Endodermal cell (in vitro differentiated cells): ENCODE measurements at places on chromosomes 6 and 20. TPM values are rescaled to one million over a fixed set of nuclear protein-coding genes. Genes with fewer than 3 reads are reported as not detected.

ADTRP gene
- total RNA-seq = 0.20 TPM in 1 of 3 replicates, not detected in the others

CST5 gene
- total RNA-seq = not detected in 2 replicates

NT5E gene
- 0.38 to 0.75 TPM (median 0.56 TPM) in 3 replicates for total RNA-seq

DNA sequence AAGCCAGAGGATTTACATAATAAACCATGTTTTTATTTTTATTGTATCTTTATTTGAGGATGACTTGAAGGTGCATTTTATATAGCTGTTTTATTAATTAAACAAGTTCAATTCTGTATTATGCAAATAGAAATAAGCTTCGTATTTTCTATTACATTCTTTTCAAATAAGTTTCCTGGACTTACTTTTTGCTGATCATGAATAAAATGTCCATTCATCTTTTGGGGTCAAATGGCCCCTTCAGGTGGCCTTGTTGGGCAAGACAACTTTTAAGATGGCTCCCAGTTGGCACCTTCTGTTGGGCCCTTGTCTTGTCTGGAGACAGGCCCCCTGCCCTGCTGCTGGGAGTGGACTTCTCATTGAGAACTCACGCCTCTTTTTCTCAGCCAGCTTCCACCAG, 654.6 kb upstream of the NOX3 start:
- DNase-seq = no peak
- no peaks in the 10 kb centered on the region for H3K4me1 ChIP-seq
- H3K27me3 ChIP-seq = no peaks in the 10 kb centered on the region
- H3K36me3 ChIP-seq = no peaks in the 10 kb centered on the region
- H3K4me3 ChIP-seq = no peak overlapping the region

GRCh38 chr6:43076464-43077332, 584 bp downstream of the PTK7 start:
- H3K27me3 ChIP-seq = no peaks in the 10 kb centered on the region
- H3K4me1 ChIP-seq = peaks cover 8% of the 10 kb centered on the region
- peak; percentile 93 for DNase-seq

DNA sequence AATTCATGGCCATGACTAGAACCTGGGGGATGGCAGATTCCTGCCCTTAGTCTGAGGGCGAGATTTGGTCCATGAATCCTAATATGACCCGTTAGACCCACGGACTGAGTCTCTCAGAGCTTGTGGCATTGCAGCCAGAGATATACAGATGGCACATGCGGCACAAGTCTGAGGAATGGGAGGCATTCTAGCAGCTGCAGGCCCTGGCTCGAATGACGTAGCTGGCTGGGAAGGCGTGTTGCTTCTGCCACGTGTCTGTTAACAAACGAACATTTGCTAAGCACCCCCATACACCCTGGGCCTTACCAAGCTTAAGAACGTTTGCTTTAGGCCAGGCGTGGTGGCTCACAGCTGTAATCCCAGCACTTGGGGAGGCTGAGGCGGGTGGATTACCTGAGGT, 68.0 kb downstream of the CD164 start:
- no peaks in the 10 kb centered on the region for H3K4me1 ChIP-seq
- no peaks in the 10 kb centered on the region for H3K36me3 ChIP-seq
- no peak overlapping the region for H3K27ac ChIP-seq
- DNase-seq = no peak
- no peak overlapping the region for H3K4me3 ChIP-seq
- no peaks in the 10 kb centered on the region for H3K27me3 ChIP-seq

SAMD3 gene
- total RNA-seq = 41.3 to 77.3 TPM (median 45.5 TPM) in 3 replicates

DNA sequence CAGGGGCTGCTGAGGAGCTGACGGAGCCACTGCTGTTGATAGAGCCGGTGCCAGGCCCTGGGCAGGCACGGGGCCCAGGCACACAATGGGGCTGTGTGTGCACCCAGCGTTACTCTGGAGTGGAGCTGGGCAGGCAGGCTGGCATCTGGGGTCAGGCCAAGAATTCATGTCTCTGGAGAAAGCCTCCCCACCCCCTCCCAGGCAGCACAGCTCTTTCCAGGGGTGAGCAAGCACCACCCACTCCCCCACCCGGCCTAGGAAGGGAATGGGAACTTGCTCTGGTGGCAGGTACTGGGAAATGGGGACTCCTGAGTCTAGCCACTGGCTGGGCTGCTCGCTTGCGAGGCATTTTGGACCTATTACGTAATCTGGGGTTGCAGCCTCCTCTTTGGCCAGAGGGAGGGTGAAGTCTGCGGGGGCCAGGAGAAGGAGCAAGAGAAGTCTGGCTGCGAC, 22.7 kb downstream of the TFEB start:
- H3K36me3 ChIP-seq = no peaks in the 10 kb centered on the region
- H3K27me3 ChIP-seq = no peaks in the 10 kb centered on the region
- DNase-seq = no peak
- H3K4me3 ChIP-seq = no peak overlapping the region

- H3K36me3 ChIP-seq = no peaks in the 10 kb centered on the region
- H3K27me3 ChIP-seq = no peaks in the 10 kb centered on the region
- DNase-seq = no peak
- no peaks in the 10 kb centered on the region for H3K4me1 ChIP-seq
These were observed 23.0 kb downstream of the L3MBTL1 start for GRCh38 chr20:43530321-43531090.

DNA sequence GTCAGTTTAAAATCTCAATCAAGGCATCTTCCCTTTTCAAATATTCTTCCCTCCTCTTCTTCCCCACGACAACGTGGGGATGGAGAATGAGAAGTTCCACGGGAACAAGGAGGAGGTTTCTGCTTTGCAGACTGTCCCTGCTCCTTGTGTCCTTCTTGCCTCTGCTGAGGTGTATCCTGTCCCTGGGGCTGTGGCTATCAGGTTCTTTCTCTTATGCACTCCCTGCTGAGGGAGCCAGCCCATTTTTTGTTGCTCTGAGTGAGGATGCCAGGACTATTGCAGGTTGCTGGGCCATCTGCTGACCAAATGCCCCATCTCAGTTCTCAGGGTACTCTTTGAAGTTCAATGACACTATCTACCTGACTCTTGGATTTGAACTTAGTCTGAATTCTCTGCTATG, 533.6 kb downstream of the RNF144B start:
- H3K36me3 ChIP-seq = no peaks in the 10 kb centered on the region
- peak; percentile 66 for DNase-seq
- no peak overlapping the region for H3K4me3 ChIP-seq

DNA sequence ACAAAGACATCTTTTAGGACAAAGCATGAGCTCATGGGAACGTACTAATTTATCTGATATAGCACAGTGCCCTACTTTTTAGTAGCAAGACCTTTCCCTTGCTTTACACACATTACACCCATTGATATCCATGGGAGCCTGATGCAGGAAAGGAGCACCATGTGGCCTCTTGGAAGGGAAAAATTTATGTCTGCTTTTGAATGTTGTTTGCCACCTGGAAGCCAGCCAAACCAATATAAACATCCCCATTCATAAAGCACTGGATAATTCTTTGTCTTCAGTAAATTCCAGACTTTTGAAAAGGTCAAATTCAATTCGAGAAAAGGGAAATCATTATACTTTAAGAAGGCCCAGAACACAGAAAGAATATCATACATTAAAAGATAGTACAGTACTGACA, 152.3 kb upstream of the BEND6 start:
- DNase-seq = no peak
- no peak overlapping the region for H3K27ac ChIP-seq

GRCh38 chr6:82363428-82364086, at the start of gene TPBG:
Gene TPBG (plus strand): TSS chr6:82363817. CDS start chr6:82364962, 1,145 bp downstream.
- H3K36me3 ChIP-seq = peaks cover 14% of the 10 kb centered on the region
- peak; percentile 96 for DNase-seq
- peak within 1 kb of the TSS; percentile 83 for H3K27ac ChIP-seq
- peak within 1 kb of the TSS; percentile 84 for H3K4me3 ChIP-seq
- peaks cover 7% of the 10 kb centered on the region for H3K4me1 ChIP-seq
- H3K27me3 ChIP-seq = no peaks in the 10 kb centered on the region

DNA sequence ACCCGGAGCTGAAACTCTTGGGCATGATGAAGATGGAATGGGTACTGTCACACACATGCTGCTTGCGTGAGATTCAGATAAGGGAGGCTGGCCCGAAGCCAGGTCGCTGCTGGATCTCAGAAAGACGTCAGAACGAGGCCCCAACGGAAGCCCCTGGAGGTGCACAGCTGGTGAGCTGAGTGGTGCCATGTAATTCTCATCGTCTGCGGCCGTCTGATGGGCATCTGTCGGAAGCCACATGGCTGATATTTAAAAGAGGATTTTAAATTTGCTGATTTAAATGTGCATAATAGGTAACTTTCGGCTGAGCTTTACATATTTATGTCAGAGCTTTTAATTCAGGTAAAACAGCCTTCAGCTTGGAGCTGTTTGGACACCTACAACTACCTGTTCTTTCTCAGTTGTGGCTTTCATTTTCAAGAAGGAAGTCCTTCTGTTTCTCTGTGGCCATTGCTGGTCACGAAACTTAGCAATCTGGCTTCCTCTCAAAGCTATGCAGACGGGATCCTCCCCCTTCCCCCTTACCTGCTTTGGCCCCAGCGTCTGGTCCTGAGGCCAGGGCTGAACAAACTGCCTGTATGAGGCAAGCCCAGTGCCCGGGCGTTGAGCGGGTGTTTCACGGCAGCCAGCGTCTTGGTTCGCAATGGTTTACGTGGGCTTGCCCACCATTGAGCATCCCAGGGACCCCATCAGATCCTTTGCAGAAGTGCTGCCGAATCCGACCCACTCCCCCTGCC, 9.2 kb downstream of the SLCO4A1 start:
- no peaks in the 10 kb centered on the region for H3K36me3 ChIP-seq
- no peak overlapping the region for H3K4me3 ChIP-seq
- no peaks in the 10 kb centered on the region for H3K4me1 ChIP-seq
- H3K27me3 ChIP-seq = no peaks in the 10 kb centered on the region

DNA sequence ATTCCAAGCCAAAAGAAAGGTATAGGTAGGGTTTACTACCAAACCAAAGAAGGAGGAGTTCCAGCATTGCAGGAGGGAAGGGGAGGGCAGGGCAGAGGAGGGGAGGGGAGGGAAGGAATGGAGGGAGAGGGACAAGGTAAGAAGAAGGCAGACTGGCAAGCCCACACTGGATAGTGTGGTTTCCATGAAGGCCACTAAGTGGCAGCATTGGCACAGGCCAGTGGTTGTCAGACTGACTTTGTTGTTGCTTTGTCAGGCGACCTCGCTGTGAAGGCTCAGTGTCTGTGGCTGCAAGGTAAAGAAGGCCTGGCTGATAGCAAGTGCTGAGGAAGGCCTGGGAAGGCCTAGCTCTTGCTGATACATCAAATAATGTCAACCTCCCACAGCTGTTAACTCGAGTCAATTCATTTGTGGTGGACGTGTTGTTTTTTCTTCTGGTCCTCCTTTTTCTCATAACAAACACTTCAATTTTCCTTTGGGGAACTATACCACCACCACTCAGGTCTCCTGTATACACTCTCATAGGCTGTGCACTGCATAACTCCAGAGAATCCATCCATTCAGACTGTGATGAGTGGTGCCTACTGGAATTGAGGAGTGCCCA, 7.7 kb upstream of the ZNF334 start:
- H3K4me3 ChIP-seq = no peak overlapping the region
- no peaks in the 10 kb centered on the region for H3K4me1 ChIP-seq
- DNase-seq = peak; percentile 92
- peaks cover 11% of the 10 kb centered on the region for H3K27me3 ChIP-seq
- H3K27ac ChIP-seq = no peak overlapping the region
- H3K36me3 ChIP-seq = no peaks in the 10 kb centered on the region

RSPO4 gene
- 7.6 and 8.0 TPM in 2 replicates for total RNA-seq

GRCh38 chr6:148760568-148761526, 14.0 kb downstream of the UST start:
- H3K4me1 ChIP-seq = peaks cover 4% of the 10 kb centered on the region
- H3K36me3 ChIP-seq = no peaks in the 10 kb centered on the region
- no peaks in the 10 kb centered on the region for H3K27me3 ChIP-seq

VSX1 gene
- total RNA-seq = not detected in 3 replicates

RAB44 gene
- total RNA-seq = not detected in 2 replicates

ADAM33 gene
- total RNA-seq = 3.0 and 3.3 TPM in 2 replicates

DNA sequence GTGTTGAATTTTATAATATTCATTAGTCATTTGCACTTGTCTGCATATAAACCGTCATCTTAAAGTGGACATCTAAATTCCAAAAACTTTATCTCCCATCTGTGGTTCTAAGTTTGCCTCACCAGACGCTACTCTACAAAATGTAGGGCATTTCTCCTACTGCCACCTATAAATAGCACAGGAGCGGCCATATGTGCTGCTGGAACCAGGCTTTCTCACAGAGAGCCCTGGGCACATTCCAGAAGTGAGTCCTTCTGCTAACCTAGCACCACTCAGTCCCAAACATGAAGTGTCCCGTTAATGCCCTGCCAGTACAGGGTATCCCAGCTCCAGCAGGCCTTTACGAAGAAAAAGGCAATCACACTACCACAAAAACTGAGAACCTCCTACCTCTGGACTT, 153.7 kb downstream of the TMEM242 start:
- no peak for DNase-seq
- no peaks in the 10 kb centered on the region for H3K27me3 ChIP-seq
- H3K36me3 ChIP-seq = peaks cover 41% of the 10 kb centered on the region

C20orf141 gene
- total RNA-seq = not detected in 2 replicates
